ENCODE measurements at places on chromosomes 7 and 10.
A peak's percentile ranks its signal among the peaks of the same experiment; 100 is the strongest.

- no peak for DNase-seq
Measured at GRCh38 chr7:81488210-81488609, 281.6 kb downstream of the HGF start.

DNA sequence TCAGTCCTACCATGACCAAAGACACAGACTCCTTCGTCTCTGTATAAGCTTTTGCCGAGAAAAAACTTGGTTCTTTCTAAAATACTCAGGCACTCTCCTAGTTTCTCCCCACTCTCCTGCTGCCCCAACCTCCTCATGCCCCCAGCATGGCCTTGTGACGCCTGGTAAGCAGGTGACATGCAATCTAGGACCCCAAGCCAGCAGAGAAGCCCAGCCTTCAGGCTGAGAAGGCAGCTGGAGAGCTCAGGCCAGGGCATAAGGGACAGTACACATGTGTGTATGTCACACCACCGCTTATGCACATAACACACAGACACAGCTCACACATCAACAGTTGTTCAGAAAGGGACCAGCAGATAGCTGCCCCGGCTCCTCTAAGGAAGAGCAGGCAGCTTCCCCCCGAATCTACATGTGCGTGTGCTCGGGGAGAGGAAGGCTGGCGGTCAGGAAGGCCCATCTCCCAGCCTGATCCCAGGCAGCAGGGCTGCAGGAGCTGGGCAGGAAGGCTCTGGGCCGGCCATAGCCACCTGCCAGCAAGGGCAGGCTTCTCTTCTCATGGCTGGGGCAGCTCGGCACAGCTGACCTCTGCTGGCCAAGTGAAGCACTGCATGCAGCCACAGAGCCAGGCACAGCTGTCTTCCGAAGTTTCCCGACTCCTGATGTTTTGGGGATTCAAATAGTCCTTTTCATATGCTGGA is 8.5 kb downstream of the DDX56 start:
- peak; percentile 72 for DNase-seq

GRCh38 chr10:31618541-31619291 is 299.7 kb downstream of the ZEB1 start:
- no peak for DNase-seq

- DNase-seq = no peak
Measured at GRCh38 chr10:24541239-24541753, 182.4 kb downstream of the ARHGAP21 start.

- no peak for DNase-seq
Measured at GRCh38 chr7:31058688-31059087, 6.6 kb downstream of the ADCYAP1R1 start.

GRCh38 chr7:26930201-26930600 is 65.8 kb upstream of the SKAP2 start:
- DNase-seq = no peak

DNA sequence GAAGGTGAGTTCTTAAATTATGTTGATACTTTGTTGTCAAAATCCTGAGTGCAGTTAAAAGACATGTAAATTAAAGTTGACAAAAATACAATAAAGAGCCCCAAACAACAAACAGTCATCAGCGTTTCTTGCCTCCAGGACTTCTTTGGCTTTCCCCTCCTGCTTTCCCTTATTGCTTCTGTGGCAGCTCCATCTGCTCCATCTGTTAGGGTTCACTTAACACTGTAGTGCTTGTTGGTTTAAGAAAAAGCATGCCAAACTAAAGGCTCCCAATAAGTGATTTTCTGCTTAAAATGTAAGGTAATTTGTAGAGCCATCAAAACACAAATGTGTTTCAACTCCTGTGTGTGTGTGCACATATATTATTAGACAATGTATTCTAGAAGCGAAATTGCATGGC is 254.3 kb upstream of the GNAI1 start:
- DNase-seq = peak; percentile 9

DNA sequence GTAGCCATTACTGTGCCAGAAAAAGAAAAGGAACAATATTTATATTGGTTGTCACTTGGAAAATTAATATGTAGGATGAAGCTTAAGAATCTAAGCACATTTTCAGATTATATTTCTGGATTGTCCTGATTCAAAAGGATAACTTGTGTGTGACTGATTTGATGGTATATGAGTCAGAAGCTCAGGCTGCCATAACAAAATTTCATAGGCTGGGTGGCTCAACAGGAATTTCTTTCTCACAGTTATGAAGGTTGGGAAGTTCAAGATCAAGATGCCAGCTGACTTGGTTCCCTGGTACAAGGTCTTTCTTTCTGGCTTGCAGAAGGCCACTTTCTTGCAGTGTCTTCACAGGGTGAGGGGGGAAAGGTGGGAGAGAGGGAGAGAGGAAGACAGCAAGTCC is 108.5 kb downstream of the ST7 start:
- DNase-seq = no peak

DNA sequence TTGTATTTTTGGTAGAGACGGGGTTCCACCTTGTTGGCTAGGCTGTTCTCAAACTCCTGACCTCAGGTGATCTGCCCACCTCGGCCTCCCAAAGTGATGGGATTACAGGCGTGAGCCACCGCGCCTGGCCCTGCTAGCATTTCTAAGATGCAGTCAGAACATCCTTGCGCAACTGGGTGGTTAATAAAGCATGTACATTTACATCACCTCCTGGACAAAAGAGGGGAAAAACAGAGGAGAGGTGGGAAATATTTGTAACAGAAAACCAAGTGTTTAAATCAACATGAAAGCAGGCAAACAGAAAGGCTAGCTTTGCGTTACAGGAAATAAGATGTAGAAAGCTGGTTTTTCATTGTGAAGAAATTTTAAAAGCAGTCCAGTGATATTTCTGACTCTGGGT is 220.9 kb upstream of the KMT2E start:
- DNase-seq = no peak

GRCh38 chr7:66627151-66627681 is 1.5 kb upstream of the KCTD7 start:
- no peak for DNase-seq

GRCh38 chr7:13041368-13041988 is 354.0 kb downstream of the ARL4A start:
- DNase-seq = no peak

DNA sequence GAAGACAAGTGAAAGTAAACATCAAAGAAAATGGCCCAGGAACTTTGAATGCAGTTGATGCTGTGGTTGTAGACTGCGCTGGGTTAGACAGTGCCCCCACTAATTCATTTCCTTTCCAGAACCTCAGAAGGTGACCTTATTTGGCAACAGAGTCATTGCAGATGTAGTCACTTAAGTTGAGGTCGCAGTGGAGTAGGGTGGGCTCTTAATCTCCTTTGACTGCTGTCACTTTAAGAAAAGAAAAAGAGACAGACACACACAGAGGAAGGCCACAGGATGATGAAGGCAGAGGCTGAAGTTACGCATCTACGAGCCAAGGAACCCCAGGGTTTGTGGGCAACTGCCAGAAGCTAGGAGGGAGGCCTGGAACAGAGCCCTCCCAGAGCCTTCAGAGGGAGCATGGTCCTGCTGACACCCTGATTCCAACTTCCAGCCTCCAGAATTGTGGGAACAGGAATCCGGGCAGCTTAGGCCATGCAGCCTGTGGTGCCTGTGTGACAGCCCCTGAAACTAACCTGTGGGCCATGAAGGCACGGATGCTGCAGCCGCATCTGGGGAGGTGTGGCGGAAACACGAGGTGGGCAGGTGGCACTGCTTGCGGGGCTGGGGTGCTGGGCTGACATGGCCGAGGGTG is 107.6 kb downstream of the PRKAG2 start:
- no peak for DNase-seq

- no peak for DNase-seq
Measured at GRCh38 chr7:18663321-18663720, 167.8 kb downstream of the HDAC9 start.

DNA sequence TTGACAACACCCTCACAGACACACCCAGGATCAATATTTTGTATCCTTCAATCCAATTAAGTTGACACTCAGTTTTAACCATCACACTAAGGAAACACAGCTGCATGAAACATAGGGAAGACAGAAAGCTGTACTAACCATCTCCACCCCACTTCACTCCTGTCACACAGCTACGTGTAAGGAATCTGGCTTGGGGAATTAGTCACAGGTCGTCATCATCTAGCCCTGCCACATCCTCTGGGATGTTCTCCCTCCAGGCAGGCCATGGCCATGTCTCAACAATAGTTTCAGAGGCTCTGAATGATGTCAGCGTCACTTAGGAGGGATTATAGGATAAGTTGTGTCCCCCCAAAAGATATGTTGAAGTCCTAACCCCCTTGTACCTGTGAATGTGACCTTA is 10.8 kb upstream of the SEMA3C start:
- no peak for DNase-seq

- DNase-seq = no peak
Measured at GRCh38 chr7:128793181-128793547, 1.4 kb downstream of the CCDC136 start.

GRCh38 chr7:45601094-45601493 is 26.9 kb downstream of the ADCY1 start:
- no peak for DNase-seq

- no peak for DNase-seq
Measured at GRCh38 chr10:59037506-59037905, 138.9 kb upstream of the PHYHIPL start.

DNA sequence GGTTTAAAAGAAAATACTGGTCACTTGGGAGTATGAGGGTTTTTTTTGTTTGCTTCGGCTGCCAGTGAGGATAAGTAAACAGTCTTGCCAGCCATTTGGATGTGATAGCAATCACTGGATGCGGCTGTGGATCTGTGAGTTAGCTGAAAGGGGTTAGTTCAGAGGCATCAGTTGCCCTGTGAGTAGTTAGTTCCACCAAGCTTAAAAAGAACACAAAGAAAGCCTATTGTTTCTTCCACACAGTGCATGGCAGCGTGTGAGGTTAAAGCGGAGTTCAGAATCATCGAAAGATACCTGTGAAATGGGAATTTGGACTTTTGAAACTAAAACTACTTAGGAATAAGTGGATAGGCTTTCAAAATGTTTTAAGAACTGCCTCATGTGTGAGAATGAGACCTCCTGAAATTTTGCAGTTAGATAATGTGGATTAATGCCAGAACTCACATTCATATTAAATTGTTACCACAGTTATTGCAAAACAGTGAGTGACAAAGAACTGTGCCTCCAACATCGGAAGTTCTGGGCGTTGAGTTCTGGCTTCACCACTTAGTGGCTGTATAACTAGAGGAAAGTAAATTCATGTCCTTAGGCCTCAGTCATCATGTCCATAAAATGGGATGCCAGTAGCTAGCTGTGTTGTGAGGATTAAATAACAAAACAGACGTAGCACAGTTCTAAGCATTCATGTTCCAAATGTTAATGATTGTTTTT is 31.3 kb downstream of the KIAA1217 start:
- peak; percentile 59 for DNase-seq

GRCh38 chr10:52318136-52318701 is 4.1 kb downstream of the DKK1 start:
- DNase-seq = no peak

DNA sequence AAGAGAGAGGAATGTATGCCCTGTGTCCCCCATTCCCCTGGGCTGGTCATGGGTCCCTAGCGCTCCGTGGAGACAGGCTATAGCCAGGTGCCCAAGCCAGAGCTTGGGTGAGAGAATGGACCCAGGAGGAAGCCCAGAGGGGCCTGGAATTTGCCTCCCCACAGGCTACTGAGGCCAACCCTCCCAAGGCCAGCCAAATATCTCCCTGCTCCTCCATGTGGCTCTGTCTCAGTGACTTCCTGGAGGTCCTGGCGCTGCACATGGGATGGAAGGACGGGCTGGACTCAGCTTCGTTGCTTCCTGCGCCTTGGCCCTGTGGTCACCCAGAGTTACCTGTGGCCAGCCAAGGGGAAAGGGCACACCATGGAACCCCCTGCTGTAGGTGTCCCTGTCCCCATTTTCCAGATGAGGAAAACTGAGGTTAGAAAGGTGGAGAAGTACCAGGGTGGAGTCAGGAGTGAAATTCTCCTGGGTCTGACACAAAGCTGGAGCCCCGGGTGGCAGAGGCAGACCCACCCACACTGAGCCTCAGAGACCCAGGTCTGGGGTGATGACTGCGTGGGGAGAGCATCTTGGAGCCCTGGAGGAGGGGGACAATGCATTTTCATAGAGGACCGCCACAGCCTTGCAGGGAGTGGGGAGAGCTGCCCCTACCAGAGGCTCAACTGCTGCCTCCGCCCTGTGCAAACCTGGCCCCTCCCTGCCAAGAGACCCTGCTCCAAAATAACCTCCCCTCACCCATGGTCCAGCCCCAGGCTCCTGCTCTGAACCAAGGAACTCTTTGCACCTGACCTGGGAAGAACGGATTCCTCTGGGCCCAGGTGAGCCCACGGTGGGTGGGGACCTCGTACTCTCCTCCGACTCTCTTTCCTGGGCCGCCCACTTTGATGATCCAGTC is 42.6 kb downstream of the TMEM270 start:
- no peak for DNase-seq

- DNase-seq = peak; percentile 47
Measured at GRCh38 chr7:149748076-149748874, 25.1 kb downstream of the ZNF467 start.

GRCh38 chr7:103580031-103580430 is 134.0 kb upstream of the SLC26A5 start:
- DNase-seq = no peak

DNA sequence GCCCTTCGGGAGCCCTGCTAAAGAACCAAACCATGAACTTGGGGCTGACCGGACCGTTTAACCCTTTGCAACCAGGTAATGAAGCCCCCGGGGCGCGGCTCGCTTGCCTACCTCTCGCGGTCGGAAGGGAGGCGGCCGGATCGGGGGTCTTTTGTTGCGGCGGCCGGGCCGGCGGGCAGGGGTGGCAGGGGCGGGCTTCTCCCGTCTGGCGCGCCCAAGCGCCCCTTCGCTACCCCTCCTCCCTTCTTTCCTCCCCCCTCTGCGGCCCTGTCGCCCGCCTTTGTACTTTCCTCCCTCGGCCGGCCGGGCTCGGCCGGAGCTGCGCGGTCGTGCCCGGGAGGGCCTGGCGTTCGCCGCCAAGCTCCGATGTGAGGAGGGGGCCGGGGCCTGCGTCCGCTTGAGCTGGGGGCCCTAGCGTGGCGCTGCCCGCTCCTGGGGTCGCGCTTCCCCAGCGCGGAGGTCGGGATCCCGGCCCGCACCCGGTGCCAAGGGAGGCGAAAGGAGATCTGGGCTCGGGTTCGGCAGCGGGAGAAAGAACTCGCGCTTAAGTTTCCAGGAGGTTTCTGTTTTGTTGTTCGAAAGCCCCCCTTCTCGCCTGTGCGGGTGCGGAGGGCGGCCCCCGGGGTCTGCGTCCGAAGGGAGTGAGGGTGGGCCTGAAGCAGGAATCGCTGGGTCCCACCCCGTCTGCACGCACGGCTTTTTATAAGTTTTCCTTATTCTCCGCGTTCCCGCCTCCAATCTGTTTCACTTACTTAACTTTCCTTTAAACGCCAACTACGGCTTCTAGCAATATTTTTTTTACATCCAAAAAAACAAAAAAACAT is 436.8 kb upstream of the GALNT17 start:
- peak; percentile 70 for DNase-seq

DNA sequence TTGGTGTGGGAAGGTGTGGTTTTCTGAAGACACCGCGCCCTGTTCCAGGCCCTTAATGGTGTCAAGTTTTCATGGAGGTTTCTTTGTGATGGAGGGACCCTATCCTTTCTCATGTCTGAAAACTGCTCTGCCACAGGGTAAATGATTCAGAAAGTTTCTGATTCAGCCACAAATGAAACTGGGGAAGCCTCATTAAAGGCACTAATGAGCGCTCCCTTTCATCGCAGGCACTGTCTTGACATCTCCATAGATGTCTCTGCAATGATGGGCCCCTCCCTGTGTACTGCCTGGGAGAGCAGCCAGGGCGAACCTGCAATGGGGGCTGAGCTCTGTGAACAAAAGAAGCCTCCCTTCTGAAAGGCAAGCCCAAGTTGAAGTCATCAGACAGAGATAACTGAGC is 355.3 kb downstream of the PRPF18 start:
- no peak for DNase-seq

GRCh38 chr10:80670774-80671173 is 133.1 kb downstream of the SH2D4B start:
- no peak for DNase-seq
